ENCODE measurements at places on chromosomes 4 and X. TPM values are rescaled to one million over a fixed set of nuclear protein-coding genes. Genes with fewer than 3 reads are reported as not detected.

DNA sequence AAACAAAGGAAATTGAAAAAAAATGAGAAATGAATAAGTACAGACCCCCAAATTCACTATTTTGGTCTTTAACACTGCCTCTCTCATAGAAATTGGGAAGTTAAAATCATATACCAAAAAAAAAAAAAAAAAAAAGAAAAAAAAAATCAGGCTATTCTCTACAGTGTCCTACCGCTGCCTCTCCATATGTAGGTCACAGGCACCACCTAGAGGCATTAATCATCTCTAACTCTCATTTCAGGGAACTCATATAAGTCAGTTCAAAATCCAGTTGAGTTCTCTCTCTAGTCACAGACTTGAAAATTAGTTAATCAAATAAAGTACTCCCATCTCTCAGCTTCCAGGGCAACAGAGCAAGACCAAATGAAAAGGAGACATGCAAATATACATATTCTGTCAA lies 47.9 kb downstream of the COX18 start:
- no peak for DNase-seq

The PNMA6A gene
- total RNA-seq = 1.1 TPM

DNA sequence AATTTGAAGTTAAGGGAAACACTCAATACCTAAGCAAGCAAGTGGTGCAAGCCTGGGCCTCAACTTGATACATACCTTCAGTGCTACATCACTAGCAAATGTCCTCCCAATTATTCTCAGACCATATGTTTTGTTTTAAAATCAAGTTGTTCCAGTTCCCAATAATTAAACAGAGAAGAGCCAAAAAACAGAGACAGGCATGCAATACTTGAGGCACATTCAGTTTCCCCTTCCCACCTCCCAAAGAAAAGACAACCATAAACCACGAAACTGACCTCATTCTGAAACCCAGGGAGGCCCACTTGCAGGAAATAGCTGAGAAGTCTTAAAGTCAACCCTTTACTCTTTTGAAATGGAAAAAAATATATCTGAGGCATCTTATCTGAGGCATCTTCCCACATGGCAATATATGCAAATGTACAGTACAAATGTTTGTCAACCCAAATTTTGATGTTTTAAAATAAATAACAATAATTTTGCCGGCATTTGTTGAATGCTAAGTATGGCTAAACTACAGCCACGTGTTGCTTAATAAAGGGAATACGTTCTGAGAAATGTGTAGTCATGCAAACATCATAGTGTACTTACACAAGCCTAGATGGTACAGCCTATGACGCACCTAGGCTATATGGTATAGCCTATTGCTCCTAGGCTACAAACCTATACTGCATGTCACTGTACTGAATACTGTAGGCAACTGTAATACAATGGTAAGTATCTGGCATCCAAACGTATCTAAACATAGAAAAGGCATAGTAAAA lies 147.5 kb downstream of the TSPAN5 start:
- DNase-seq = no peak

DNA sequence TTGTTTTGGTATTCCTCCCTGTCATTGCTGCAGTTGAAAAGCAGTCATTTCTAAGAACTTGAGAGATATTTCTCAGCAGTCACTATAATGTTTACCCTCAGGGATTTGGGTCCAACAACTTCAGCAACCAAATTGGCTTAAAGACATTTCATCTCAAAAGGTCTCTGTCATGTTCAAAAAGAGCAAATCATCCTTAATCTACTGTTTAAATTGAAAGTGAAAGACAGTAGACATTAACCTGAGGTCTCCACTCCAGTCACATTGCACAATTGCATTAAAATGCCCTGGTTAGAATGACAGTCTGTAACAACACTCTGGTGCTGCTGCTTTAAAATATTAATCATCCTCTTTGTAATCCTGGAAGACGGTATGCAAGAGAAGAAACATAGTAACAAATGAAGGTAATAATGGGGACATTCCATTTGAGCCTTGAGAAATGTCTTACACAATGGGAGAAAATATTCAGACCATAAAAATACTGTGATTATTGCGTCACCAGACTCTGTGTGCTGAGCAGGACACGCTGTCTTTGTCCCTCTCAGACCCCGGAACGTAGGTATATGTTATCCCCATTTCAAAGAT lies 90.2 kb upstream of the UNC5C start:
- DNase-seq = no peak

- no peak for DNase-seq
These were observed 530.3 kb upstream of the PRKX start for GRCh38 chrX:4243759-4244158.

GRCh38 chrX:155745792-155746191 lies 133.0 kb upstream of the TMLHE start:
- no peak for DNase-seq

DNA sequence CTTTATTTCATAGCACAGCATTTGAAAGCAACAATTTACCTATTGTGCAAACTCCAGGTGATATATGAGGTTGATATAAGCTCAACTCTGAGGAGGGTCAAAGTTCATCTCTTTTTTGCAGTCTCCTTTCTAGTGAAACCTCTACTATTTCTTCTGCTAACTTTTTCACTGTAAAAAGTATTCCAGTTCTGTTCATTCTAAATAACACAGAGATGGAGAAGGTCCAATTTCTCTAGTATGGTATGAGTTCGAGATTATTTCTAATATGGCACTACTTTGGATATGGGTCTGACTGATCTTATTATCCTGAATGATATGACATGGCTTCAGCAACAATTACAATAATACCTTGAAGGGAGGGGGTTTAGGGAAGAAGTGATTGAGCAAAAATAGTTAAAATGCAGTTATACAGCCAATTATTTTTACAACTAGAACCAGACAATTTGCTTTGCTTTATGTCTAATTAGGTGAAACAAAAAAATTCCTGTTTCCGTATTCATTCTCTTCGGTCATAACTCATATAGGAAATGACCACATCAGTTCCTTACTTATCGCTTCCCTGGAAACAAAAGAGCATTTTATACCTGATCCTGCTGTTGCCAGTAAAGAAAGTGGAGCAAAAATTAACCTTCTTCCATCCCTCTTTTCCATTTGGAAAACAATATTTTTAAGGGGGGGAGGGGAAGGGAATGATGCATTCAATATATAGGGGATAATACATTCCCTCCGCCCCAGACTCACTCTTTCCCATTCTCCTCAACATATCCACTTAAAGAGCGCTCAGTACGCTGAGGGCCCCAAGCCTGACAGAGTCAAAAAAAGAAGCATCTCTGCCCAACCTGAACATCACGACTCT lies 1.0 kb downstream of the TBC1D9 start:
- DNase-seq = no peak

GRCh38 chr4:67871867-67872266 lies 11.9 kb downstream of the TMPRSS11D start:
- DNase-seq = no peak

Measured in omental fat pad (tissue), 4 donors.